Adipocyte (in vitro differentiated cells): ENCODE measurements at places on chromosomes 4 and X.

DNA sequence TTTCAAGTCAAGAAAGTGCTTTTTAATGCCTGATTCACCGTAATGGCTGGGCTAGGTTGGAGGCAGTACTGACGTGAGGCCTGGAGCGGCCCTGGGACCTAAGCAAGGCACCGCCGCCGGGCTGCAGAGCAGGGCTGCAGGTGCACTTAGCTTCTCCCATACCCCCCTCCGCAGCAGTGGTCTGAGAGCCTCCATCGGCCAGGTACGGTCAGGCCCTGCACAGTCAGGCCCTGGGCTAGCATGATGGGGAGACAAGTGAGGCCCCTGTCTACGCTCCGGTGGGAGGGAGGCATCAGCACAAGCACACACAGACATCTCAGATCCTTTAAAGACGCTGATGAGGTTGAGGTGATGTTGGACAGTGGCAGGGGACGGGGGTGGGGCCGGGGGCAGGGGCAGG is 4.7 kb downstream of the MAEA start:
- no peak for DNase-seq

GRCh38 chrX:53616946-53617345 is 69.6 kb downstream of the HUWE1 start:
- DNase-seq, result no peak

GRCh38 chr4:29549342-29549741 is 1170.8 kb upstream of the PCDH7 start:
- DNase-seq, result peak; percentile 52

DNA sequence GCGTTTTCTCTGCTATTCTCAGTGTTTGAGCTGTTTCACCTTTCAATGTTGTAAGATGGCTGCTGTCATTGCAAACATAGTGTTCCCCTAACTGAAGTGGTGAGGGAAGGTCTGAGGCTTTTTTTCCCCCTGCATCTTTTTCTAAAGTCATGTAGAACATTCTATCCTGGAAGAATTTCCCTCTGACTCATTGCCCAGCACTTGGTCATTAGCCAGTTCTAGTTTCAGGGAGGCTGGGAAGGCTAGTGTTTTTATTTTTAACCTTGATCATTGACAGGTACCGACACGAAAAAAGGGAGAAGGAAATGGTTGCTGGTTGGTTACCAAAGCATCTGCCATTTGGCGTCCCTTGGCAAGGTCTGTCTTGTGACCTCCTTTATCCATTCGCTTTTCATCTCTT is 6.6 kb downstream of the LANCL3 start:
- no peak for DNase-seq

DNA sequence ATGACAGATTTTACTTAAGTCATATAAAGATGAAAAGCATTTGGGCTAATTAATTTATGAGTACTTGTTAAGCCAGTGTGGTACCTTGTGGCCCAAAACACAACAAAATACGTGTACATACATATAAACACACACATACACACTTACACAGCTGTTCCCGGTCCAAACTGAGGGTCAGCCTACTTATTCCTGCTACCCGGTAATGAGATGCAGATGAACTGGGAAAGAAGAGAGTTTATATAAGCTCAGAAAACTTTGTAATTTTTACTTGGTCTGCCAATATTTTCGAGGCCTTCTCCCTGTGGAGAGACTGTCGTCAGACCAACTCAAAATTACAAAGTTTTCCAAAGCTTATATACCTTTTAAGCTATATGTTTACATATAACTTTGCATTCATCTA is 25.8 kb upstream of the PBDC1 start:
- DNase-seq, result peak; percentile 0
